ENCODE measurements at places on chromosomes 12 and 14. TPM values are rescaled to one million over a fixed set of nuclear protein-coding genes. Genes with fewer than 3 reads are reported as not detected.

DNA sequence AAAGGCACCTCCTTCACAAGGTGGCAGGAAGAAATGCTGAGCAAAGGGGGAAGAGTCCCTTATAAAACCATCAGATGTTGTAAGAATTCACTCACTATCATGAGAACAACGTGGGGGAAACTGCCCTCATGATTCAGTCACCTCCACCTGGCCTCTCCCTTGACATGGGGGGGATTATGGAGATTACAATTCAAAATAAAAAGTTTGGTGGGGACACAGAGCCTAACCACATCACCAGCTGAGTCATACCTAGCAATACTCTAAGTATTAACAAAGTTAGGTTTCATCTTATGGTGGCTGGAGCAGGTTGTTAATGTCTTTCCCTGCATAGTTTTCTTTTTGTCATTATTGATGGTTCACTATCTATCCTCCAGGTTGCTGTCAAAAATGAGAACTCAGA, 113.2 kb upstream of the PPFIA2 start:
- DNase-seq: no peak
- no peaks in the 10 kb centered on the region for H3K36me3 ChIP-seq
- H3K27me3 ChIP-seq: no peaks in the 10 kb centered on the region
- H3K4me1 ChIP-seq: no peaks in the 10 kb centered on the region

DNA sequence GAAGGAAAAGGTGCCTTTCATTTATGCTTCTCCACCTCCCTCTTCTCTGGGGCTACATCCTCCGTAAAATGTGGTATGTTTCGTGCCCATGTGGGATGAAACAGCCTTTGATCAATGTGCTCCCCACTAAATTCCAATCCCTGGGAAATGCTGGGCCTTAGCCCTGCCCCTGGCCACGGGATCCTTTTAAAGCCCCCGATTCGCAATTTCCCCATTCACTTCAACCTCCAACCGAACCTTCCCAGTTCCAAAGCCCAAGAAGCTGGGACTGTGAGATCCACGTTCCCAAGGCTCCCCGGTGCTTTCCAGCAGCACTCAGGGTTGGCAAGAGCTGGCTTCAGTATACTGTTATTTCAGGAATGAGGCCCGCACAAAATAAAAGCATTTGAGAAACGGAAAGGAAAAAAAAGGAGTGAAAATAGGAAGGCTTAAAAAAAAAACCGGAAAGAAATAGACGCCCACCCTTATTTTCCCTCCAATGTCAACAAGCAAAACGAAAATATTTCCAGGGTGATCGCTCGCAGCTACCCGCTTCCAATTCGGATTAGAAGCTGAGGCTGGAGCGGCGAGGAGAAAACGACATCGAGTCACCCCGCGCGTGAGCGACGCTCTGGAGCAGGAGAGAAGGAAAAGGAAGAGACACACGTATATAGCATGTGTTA, 1.3 kb upstream of the FOXG1 start:
- H3K4me3 ChIP-seq: peak overlapping the region; percentile 57
- DNase-seq: no peak
- peaks cover 20% of the 10 kb centered on the region for H3K4me1 ChIP-seq
- H3K27ac ChIP-seq: no peak overlapping the region
- no peaks in the 10 kb centered on the region for H3K36me3 ChIP-seq

DNA sequence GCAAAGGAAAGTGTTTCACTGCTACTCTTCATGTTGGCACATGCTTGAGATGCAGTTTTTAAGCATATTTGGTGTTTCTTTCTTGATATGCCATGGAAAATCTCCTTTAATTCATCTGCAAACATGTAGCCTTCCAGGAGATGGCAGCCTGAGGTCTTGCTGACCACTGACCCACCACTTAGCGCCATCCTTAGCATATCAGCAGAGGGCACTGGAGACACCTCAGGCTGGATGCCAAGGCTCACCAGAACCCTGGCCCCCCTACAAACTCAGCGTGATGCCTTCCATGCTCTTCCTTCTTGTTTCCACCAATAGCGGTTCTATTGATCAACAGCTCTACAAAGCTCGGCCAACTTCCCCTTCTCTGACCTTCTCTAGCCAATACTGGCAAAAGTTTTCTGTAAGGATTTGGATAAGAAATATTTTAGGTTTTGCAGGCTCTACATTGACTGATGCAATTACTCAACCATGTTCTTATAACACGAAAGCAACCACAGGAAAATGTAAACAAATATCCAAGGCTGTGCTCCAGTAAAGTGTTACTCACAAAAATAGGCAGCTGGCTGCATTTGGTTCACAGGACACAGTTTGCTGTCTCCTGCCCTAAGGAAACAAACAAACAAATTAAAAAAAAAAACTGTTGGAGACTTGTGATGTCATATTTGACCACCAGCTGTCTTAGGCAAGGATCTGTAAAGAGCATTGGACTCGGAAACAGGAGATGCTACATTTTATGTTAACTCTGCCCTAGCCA, 209.7 kb downstream of the SLC15A4 start:
- no peak overlapping the region for H3K4me3 ChIP-seq
- peaks cover 7% of the 10 kb centered on the region for H3K36me3 ChIP-seq
- no peaks in the 10 kb centered on the region for H3K4me1 ChIP-seq
- H3K27me3 ChIP-seq: no peaks in the 10 kb centered on the region

GRCh38 chr14:91373591-91374254, 43.9 kb downstream of the CCDC88C start:
- no peak overlapping the region for H3K4me3 ChIP-seq
- DNase-seq: no peak
- H3K27me3 ChIP-seq: peaks cover 62% of the 10 kb centered on the region
- H3K36me3 ChIP-seq: no peaks in the 10 kb centered on the region
- H3K27ac ChIP-seq: no peak overlapping the region
- peaks cover 21% of the 10 kb centered on the region for H3K4me1 ChIP-seq

DNA sequence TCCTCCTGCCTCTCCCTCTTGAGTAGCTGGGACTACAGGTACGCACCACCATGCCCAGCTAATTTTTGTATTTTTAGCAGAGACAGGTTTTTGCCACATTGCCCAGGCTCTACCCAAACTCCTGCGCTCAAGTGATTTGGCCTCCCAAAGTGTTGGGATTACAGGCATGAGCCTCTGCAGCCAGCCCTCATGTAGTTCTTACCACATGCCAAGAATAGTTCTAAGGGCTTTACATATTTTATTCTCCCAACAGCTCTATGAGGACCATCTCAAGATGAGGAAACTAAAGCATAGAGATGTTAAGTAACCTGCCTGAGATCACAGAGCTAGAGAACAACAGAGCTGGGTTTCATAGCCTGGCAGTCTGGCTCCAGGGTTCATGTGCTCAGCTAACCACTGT, 37.9 kb upstream of the ALDH2 start:
- no peaks in the 10 kb centered on the region for H3K27me3 ChIP-seq
- H3K27ac ChIP-seq: no peak overlapping the region
- DNase-seq: no peak
- no peaks in the 10 kb centered on the region for H3K4me1 ChIP-seq

GRCh38 chr12:23006413-23006812, 381.4 kb downstream of the ETNK1 start:
- no peak for DNase-seq
- H3K4me1 ChIP-seq: no peaks in the 10 kb centered on the region
- no peak overlapping the region for H3K4me3 ChIP-seq
- H3K27ac ChIP-seq: no peak overlapping the region
- no peaks in the 10 kb centered on the region for H3K27me3 ChIP-seq

- peaks cover 10% of the 10 kb centered on the region for H3K4me1 ChIP-seq
- H3K4me3 ChIP-seq: no peak overlapping the region
- no peak for DNase-seq
- no peaks in the 10 kb centered on the region for H3K27me3 ChIP-seq
- H3K27ac ChIP-seq: no peak overlapping the region
These were observed 179.1 kb downstream of the LRIG3 start for GRCh38 chr12:58741226-58741625.

GRCh38 chr14:51873221-51873893, 12.9 kb downstream of the GNG2 start:
- peaks cover 19% of the 10 kb centered on the region for H3K4me1 ChIP-seq
- H3K27ac ChIP-seq: peak overlapping the region; percentile 79
- no peaks in the 10 kb centered on the region for H3K36me3 ChIP-seq
- peak; percentile 95 for DNase-seq
- H3K4me3 ChIP-seq: peak overlapping the region; percentile 18

DNA sequence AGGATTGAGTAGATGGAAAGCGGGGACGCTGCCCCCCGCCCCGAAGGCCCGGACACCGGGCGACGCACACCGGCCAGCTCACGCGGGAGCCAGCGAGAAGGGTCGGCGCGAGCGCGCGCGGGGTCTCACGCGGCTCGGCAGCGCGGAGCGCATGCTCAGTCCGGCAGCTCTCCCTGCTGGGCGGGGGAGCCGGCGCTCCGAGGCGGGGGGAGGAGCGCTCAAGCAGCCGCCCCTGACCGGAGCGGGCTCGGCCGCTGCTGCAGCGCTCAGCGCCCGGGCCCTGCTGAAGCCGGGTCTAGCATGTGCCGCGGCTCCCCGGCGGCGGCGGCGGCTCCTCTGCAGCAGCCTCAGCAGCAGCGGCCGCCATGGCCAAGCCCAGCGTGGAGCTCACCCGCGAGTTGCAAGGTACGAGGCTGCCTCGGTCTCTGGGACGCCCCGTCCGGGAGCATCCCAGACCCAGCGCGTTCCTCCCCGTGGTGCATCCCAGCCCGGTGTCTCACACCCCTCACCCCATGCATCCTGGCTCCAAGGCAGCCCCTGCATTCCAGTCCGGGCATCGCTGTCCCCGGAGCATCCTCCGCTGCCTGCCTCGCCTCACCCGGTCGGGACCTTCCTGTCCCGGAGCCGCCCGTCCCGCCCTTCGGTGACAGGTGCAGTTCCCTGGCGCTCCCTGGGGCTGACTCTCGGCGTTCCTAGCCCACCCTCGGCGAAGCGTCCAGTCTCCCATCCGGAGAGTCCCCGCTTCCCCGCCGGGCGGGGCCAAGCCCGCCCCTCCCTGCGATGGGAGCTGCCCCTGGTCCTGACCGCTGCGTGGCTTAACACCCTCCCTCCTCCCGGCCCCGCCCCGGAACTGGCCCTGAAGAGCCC, at the start of gene CARMIL3:
Gene CARMIL3 (plus strand): TSS at position 221 of the 867 bp plus-strand sequence. CDS start 145 bp downstream, at position 366.
- H3K27ac ChIP-seq: peak within 1 kb of the TSS; percentile 45
- H3K36me3 ChIP-seq: no peaks in the 10 kb centered on the region
- peak; percentile 10 for DNase-seq
- H3K4me3 ChIP-seq: peak within 1 kb of the TSS; percentile 81

DNA sequence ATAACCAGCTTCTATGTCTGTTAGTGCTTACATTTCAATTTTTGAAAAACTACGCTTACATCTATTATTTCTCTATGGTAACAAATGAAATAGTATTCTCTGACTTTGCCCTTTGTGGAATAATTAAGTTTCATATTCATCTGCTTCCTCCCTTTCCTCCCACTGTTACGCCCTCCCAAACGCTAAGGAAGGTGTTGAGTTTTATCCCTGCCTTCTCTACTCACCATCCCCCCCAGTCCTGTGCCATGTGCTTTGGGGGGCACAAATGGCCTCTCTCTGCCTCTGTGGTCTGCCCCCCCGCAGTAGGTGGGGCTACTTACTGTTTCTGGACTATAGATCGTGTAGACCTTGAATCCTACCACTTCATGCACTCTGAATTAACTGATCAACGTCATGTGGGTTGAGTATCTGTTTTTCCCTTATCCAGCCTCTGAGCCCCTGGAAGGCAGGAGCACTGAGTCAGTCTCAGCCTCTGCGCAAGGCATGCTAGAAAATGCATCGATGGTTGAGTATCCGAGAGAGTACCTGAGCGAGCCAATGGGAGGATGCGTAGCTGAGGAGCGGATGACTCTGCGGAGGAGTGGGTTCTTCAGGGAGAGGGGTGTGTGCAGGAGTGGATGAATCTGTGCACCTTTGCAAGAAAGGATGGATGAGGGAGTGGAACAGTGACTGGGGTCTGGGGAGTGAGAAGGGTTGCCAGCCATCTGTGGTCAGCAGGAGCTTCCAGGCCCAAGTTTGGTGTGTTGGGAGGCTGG, 114.5 kb upstream of the RTL1 start:
- H3K27ac ChIP-seq: peak overlapping the region; percentile 67
- no peak for DNase-seq
- peaks cover 49% of the 10 kb centered on the region for H3K36me3 ChIP-seq

GRCh38 chr12:40002178-40003169, 103.4 kb downstream of the SLC2A13 start:
- no peaks in the 10 kb centered on the region for H3K4me1 ChIP-seq
- H3K27me3 ChIP-seq: no peaks in the 10 kb centered on the region
- no peak overlapping the region for H3K27ac ChIP-seq
- no peak overlapping the region for H3K4me3 ChIP-seq
- no peak for DNase-seq
- H3K36me3 ChIP-seq: peaks cover 25% of the 10 kb centered on the region

DNA sequence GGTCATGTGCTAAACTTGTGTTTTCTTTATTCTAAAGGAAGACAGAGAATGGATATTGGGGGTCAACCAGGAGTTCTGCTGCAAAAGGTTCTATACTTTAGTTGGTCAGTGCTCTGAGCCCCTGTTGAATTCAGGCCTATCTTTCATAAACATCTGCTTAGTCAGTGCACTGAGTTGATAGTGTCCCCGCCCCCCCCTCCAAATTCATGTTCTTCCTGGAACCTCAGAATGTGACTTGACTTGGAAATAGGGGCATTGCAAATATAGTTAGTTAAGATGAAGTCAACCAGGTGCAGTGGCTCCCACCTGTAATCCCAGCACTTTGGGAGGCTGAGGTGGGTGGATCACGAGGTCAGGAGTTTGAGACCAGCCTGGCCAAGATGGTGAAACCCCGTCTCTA, 23.3 kb downstream of the CHST11 start:
- H3K4me1 ChIP-seq: peaks cover 45% of the 10 kb centered on the region
- peak overlapping the region; percentile 62 for H3K27ac ChIP-seq

GRCh38 chr12:43444940-43445564, 107.0 kb downstream of the ADAMTS20 start:
- no peak overlapping the region for H3K27ac ChIP-seq
- H3K4me3 ChIP-seq: no peak overlapping the region
- no peaks in the 10 kb centered on the region for H3K36me3 ChIP-seq

DNA sequence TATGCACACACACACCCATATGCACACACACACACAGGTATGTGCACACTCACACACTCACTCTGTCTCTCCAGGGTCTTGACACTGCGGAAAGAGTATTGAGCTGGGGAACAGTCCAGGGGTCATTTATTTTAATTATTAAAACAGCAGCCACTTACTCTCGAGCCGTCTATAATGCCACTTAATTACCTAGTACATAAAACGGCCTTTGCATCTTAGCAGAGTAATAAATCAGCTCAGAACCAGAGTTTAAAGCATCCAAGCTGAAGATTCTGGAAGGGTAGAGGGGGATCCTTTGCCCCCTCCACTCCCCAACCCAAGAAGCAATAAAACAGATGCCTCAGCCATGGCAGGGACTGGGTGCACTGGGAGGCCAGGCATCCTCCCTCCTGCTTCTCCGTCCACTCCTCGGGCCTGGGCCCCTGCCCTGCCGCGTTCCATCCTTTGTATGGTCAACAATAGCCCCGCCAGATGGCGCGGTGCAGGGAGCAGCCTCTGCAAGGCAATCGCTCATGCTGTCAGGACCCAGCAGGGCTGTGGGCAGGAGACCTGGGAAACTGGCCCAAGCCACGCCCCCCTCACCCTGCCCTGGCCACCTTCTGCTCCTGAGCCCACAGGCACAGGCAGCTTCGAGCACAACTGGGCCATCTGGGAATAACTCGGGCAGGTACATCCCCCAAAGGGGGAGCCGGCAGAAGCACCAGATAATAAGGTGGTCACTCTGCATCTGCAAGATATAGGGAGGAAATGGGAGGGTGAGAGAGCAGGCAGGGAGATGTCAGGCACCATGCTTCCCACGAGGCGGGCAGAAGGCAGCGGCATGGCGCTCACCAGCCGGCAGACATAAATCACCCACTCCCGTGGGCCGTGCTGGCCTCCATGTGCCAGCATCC, 40.9 kb downstream of the CCDC85C start:
- no peak overlapping the region for H3K27ac ChIP-seq
- peaks cover 47% of the 10 kb centered on the region for H3K4me1 ChIP-seq
- DNase-seq: no peak
- no peak overlapping the region for H3K4me3 ChIP-seq
- no peaks in the 10 kb centered on the region for H3K27me3 ChIP-seq
- peaks cover 13% of the 10 kb centered on the region for H3K36me3 ChIP-seq

The NR2C1 gene
- total RNA-seq: 17.8 TPM

The HOXC10 gene
- total RNA-seq: 1.3 TPM

The PTPRB gene
- total RNA-seq: 3.9 TPM

All from HFFc6 (cell line).